ENCODE measurements at places on chromosomes 16 and 17.

- DNase-seq: no peak
Measured at GRCh38 chr17:39899215-39899614, 19.2 kb downstream of the GSDMB start.

- DNase-seq: no peak
Measured at GRCh38 chr17:75103601-75104554, 5.9 kb upstream of the ARMC7 start.

DNA sequence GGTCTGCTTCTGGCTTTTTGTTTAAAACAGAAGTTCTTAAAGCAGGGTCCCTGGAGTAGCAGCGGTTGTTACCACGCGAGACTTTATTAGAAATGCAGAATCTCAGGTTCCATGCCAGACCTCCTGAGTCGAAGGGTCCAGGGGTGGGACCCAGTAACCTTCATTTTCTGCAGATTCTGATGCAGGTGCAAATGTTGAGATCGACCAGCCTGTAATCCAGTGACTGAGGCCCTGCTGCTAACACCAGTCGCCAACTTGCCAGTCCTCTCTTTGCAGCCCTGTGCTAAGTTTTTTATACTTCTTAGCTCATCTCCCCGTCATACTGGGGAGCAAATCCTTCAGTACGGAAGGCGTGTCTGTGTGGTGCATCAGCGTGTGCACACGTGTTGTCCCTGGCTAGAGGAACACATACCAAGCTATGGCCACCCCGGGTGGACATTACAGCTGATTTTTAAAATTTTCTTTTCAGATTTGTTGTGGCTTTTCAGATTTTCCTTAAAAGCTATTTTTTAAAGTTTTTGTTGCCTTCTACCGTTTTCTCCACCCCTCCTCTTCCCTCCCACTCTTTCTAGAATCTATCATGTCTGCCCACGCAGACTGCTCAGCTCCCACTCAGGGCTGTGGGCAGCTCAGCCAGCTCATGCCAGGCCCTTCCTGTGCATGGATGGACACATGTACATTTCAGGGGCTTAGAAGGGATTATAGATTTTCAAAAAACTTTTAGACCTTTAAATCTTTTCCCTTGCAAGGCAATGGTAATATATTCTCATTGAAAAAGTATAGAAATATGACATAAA lies 57.7 kb downstream of the MEAK7 start:
- no peak for DNase-seq

DNA sequence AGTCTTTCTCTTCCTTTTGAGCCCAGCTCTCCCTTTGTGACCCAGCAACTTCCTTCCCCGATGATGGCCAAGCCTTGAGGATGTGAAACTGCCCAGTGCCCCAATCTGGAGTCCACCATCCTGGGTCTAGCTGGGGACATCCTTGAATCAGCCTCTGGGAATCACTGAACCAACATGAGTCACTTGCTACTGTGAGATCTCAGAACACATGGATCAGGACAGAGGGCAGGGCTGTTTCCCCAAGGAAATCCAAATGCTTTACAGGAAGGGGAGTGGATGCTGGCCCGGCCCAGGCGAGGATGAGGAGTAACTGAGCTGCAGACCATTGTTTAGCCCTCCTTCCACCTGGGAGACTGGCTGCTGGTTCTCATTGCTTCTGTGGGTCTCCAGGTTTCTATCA lies 547.6 kb downstream of the WWOX start:
- no peak for DNase-seq

DNA sequence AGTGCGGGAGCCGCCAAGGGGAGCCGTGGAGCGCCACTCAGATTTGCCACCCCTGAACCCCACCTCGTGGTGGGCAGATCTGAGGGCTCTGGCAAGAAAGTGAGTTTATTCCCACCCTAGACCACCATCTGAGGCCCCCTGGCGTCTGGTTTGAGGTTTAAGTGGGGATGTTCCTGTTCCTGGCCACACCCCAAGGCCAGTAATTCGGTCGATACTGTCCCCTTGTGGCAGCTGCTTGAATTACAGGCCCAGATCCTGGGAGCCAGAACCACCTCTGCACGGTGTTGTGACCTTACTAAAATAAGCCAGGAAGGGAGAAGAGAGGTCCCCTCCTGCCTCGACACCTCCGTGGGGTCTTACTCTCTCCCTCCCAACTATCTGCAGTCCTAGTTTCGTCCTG lies 3.3 kb upstream of the LAT start:
- no peak for DNase-seq

All from stimulated activated CD4-positive, alpha-beta T cell treated with anti-CD3 and anti-CD28 coated beads, Interleukin-15, amount 100 ng/mL, for 1 hour (primary cell).